Activated CD8-positive, alpha-beta memory T cell treated with anti-CD3 and anti-CD28 coated beads, Interleukin-2, amount 50 U/mL, for 48 hours (primary cell): ENCODE measurements at places on chromosomes 12 and 14.

GRCh38 chr14:61765225-61765943 lies 3.2 kb downstream of the SNAPC1 start:
- DNase-seq = no peak

GRCh38 chr14:88829188-88829587 lies 4.7 kb downstream of the TTC8 start:
- DNase-seq = no peak

GRCh38 chr14:76977793-76978720 lies 50.5 kb downstream of the IRF2BPL start:
- peak; percentile 88 for DNase-seq

DNA sequence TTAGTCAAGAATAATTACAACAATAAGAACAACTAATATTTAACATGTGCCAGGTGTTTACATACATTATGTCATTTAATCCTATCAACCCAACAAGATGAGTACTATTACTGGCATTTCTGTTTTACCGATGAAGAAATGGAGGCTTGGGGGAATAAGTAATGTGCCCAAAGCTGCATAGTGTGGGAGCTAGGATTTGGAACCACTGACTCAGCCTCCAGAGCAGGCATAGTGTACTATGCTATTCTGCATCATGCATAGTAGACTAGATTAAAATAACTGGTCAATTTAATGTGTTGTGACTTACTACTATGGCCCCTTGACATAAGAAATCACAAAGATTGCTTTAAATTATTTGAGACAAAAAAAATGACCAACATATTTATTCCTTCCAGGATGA lies 9.5 kb downstream of the GPR19 start:
- no peak for DNase-seq

DNA sequence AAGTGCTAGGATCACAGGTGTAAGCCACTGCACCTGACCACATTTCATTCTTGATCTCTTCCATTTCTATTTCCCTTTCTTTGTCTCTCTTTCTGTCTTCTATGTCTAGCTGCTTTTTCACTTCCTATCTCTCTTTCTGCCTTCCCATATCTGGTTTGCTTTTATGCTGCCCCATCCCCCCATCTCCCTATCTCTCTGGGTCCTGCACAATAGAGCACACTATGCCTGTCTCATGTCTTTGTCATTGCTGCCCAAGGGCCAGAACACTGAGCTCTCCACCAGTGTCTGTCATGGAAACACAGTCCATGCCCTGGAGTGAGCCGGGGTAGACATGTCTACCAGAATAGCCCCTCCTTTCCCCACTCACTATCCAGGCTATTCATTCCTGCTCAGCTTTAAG lies 12.3 kb upstream of the RARG start:
- no peak for DNase-seq

- no peak for DNase-seq
Observed at GRCh38 chr14:34172550-34173368, 221.9 kb upstream of the EGLN3 start.

DNA sequence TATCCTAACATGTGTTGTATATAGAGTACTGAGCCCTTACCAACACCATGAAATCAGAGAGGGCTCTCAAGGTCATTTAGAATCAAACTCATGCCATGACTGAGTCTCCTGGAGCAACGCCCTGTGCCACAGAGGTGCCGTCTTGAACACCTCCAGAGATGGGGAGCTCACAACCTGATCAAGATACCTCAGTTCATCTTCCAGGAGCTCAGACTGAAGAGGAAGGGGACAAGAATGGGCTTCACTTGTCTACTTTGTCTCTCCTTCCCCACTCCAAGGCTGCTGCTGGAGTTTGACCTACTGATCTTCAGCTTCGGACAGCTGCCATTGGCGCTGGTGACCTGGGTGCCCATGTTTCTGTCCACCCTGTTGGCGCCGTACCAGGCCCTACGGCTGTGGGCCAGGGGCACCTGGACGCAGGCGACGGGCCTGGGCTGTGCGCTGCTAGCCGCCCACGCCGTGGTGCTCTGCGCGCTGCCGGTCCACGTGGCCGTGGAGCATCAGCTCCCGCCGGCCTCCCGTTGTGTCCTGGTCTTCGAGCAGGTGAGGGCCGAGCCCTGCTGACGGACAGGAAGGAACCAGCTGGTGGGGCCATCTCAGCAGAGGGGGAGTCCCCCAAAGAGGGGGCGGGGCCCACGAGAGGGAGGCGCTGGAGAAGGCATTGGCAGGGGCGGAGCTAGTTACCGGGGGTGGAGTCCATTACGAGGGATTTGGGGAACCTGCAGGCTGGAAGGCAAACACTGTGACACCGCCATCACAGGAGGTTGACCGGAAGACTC lies 12.0 kb downstream of the SOAT2 start:
- no peak for DNase-seq
